ENCODE measurements at places on chromosomes 2 and 18.

GRCh38 chr2:197543206-197543605 is 27.3 kb downstream of the MOB4 start:
- H3K4me1 ChIP-seq, result no peaks in the 10 kb centered on the region
- no peaks in the 10 kb centered on the region for H3K27me3 ChIP-seq
- H3K36me3 ChIP-seq, result no peaks in the 10 kb centered on the region
- no peak for DNase-seq
- H3K27ac ChIP-seq, result no peak overlapping the region
- H3K4me3 ChIP-seq, result no peak overlapping the region

GRCh38 chr18:28494151-28494550 is 317.2 kb upstream of the CDH2 start:
- no peak overlapping the region for H3K27ac ChIP-seq
- H3K4me3 ChIP-seq, result no peak overlapping the region
- no peaks in the 10 kb centered on the region for H3K27me3 ChIP-seq
- DNase-seq, result peak; percentile 8
- no peaks in the 10 kb centered on the region for H3K36me3 ChIP-seq
- no peaks in the 10 kb centered on the region for H3K4me1 ChIP-seq

DNA sequence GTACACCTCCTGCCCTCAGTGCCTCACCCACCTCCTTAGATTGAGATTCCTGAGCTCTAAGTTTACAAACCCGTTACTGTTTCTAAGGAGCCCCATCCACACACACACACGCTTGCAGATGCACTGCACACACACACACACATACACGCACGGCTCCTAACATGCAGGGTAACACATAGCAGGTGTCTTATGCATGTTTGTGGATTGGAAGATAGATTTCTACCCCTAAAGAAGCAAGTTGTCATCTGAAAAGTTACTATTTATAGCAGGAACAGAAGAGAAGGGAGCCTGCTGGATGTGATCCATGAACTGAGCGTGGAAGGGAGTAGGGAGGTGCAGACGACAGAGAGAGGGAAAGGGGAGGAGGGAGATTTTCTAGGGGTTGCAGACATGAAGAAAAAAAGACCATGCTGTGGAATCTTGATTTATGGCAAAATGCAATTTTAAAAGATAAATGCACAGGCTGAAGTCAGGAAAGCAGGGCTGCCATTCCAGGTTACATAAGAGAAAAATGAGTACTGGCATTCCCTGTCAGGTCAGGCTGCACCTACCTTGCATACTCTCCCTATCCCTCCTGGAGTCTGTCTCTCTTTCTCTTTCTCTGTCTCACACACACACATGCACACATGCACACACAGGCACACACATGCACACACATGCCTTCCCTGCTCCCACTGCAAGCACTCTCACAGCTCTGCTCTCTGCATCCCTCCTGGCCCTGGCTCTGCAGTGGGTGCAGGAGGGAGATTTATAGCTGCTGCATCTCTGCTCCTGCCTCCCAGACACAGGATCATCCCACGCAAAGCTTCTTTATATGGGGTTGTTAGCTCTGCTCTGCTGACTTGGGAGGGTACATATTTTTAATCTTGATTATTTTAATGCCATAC is 192.6 kb upstream of the MYT1L start:
- DNase-seq, result no peak
- no peak overlapping the region for H3K27ac ChIP-seq
- H3K27me3 ChIP-seq, result no peaks in the 10 kb centered on the region
- H3K4me3 ChIP-seq, result no peak overlapping the region

GRCh38 chr18:75592527-75592926 is 165.0 kb upstream of the SMIM21 start:
- no peaks in the 10 kb centered on the region for H3K36me3 ChIP-seq
- H3K4me3 ChIP-seq, result no peak overlapping the region
- no peaks in the 10 kb centered on the region for H3K4me1 ChIP-seq
- H3K27ac ChIP-seq, result no peak overlapping the region
- DNase-seq, result no peak

GRCh38 chr2:192161656-192162290 is 33.0 kb downstream of the TMEFF2 start:
- H3K4me3 ChIP-seq, result no peak overlapping the region
- peaks cover 4% of the 10 kb centered on the region for H3K4me1 ChIP-seq
- no peaks in the 10 kb centered on the region for H3K27me3 ChIP-seq
- no peak for DNase-seq
- H3K27ac ChIP-seq, result no peak overlapping the region

- H3K4me3 ChIP-seq, result no peak overlapping the region
- H3K4me1 ChIP-seq, result no peaks in the 10 kb centered on the region
- DNase-seq, result no peak
- no peaks in the 10 kb centered on the region for H3K27me3 ChIP-seq
Measured at GRCh38 chr2:219766658-219767057, 139.2 kb downstream of the SLC4A3 start.

DNA sequence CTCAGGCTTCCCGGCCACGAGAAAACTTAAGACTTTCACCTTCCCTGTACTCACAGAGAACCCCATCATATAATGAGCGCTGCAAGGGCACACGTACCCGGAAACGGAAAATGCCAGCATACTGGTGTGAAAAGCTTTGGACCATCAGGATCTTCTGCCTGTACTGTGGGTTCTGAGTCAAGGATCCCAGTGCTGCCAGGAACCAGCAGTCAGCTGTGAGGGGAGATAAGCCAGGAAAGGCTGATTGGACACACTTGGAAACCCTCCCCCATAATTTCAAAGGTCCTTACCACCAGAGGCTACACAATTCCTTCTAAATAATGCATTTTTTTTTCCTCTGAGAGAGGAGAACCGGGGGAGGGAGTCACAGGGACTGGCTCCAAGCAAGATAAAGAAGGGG is 31.4 kb downstream of the CAPN13 start:
- DNase-seq, result no peak
- 0 out of 2 replicates have a peak, but pooled peaks cover 7% of the 10 kb centered on the region for H3K4me1 ChIP-seq
- H3K36me3 ChIP-seq, result no peaks in the 10 kb centered on the region
- no peak overlapping the region for H3K27ac ChIP-seq
- no peak overlapping the region for H3K4me3 ChIP-seq

GRCh38 chr2:197599285-197599965 is 76.0 kb downstream of the RFTN2 start:
- H3K4me1 ChIP-seq, result no peaks in the 10 kb centered on the region
- H3K27ac ChIP-seq, result no peak overlapping the region
- H3K4me3 ChIP-seq, result no peak overlapping the region
- peak; percentile 38 for DNase-seq
- H3K27me3 ChIP-seq, result no peaks in the 10 kb centered on the region
- H3K36me3 ChIP-seq, result no peaks in the 10 kb centered on the region

DNA sequence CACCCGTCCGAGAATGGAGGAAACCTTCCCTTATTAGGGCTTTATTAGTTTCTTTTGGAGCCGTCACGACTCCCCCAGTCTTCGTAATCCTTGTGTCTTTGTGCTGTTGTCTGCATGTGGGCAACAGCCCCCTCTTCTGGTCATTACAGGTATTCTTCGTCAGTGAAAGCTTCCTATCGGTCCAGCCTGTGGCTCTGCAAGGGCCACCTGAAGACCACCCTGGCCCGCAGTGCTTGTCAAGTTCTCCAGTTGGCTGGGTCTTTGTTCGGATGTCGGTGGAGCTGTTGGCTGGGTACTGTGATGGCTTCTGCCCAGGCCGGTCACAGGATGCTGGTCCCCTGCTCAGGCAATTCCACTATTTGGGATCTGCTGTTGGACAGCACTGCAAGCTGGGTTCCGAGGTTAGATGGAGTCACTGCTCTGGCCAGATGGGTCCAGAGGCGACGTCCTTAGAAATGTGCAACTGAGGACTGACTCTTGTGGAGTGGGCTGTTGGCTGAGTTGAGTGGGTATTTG is 19.2 kb downstream of the E2F6 start:
- no peaks in the 10 kb centered on the region for H3K27me3 ChIP-seq
- H3K4me3 ChIP-seq, result no peak overlapping the region
- no peaks in the 10 kb centered on the region for H3K4me1 ChIP-seq
- H3K27ac ChIP-seq, result no peak overlapping the region

DNA sequence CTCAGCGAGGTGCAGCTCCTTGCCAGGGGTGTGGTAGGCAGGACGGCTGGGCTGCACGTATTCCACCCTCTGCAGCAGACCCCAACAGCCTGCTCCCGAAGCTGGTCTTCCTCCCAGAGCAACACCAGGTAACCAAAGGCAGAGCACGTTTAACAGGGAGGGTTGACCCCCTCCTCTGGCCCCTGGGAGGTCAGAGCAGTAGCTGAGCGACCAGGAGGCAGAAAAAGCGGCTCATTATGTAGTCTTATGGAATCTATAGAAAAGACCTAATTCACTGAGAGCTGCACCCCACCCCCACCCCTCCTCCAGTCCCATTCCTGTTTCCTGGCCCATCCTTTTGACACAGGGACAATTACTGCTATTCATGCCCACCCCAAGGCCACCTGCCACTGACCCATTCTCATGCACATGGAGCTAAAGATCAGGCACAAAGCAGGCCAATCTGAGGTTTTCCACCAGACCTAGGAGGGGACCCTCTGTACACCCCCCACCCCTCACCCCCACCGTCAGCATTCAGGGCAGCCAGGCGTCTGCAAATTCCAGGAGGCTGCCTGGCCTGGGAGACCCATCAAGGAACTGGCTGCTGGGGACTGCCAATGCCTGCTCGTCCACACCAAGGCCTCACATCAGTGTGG is 60.9 kb upstream of the FZD7 start:
- no peak overlapping the region for H3K4me3 ChIP-seq
- H3K27me3 ChIP-seq, result no peaks in the 10 kb centered on the region
- peaks cover 32% of the 10 kb centered on the region for H3K4me1 ChIP-seq
- no peak for DNase-seq
- H3K36me3 ChIP-seq, result no peaks in the 10 kb centered on the region
- H3K27ac ChIP-seq, result no peak overlapping the region

DNA sequence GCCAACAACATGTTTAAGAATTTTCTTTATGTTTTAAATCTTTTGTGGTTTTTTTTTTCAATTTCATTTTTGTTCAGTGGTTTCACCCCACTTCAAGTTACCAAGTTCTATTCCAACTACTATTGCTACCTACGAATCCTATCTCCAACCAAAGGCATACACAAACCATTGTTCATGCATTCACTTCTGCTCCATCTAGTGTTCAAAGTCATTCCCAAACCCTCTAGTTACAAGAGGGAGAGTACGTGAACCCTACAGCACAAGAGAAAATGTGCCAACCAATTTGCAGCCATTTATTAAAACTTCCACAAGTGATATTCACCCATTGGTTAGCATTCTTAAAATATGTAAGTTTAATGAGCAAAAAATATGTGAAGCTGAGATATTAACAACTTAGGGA is 295.1 kb upstream of the KYNU start:
- H3K4me1 ChIP-seq, result 0 out of 2 replicates have a peak, but pooled peaks cover 5% of the 10 kb centered on the region
- no peaks in the 10 kb centered on the region for H3K27me3 ChIP-seq
- H3K27ac ChIP-seq, result no peak overlapping the region
- DNase-seq, result no peak

DNA sequence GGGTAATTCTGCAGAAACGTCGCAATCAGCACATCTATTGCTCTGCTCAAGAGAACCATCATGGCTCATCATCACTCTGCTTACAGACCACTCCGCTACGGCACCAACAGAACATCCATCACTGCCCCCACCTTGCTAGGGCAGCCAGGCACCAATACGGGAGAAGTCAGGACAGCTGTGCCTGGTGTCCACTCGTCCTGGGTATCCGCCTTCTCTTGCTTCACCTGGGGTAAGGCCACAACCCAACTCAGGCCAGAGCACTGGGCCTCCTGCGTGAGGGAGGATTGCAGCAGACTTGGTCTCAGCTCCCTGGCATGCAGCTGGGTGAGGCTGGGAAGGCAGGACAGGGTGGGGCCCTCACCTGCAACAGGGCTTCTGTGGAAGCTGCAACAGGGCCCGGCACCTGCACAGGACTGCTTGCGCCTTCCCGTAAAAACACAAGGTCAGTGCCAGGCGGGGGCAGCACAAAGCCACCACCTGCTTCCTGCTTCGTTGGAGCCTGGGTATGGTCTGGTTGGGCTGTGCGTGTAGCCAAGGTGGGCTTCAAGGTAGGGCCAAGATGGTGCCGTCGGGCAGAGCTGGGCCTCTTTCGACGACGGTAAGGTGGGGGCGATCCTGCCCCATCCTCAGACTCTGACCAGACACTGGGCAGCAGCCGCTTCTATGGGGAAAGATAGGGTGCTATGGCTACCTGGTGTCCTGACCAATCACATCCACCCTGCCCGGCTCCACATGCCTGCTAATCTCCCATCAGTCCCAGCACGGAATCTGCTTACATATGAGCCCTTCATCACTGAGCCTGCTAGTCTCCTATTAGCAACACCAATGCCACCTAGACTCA is 7.1 kb upstream of the CFAP53 start:
- H3K27ac ChIP-seq, result no peak overlapping the region
- DNase-seq, result no peak

- H3K4me1 ChIP-seq, result no peaks in the 10 kb centered on the region
- no peaks in the 10 kb centered on the region for H3K36me3 ChIP-seq
- DNase-seq, result no peak
- H3K27ac ChIP-seq, result no peak overlapping the region
- no peaks in the 10 kb centered on the region for H3K27me3 ChIP-seq
Measured at GRCh38 chr2:231239751-231240150, 41.3 kb downstream of the ARMC9 start.

GRCh38 chr18:60322591-60322990 is 50.0 kb downstream of the MC4R start:
- no peaks in the 10 kb centered on the region for H3K27me3 ChIP-seq
- no peaks in the 10 kb centered on the region for H3K36me3 ChIP-seq
- no peak overlapping the region for H3K4me3 ChIP-seq
- DNase-seq, result no peak
- H3K27ac ChIP-seq, result no peak overlapping the region
- H3K4me1 ChIP-seq, result no peaks in the 10 kb centered on the region

DNA sequence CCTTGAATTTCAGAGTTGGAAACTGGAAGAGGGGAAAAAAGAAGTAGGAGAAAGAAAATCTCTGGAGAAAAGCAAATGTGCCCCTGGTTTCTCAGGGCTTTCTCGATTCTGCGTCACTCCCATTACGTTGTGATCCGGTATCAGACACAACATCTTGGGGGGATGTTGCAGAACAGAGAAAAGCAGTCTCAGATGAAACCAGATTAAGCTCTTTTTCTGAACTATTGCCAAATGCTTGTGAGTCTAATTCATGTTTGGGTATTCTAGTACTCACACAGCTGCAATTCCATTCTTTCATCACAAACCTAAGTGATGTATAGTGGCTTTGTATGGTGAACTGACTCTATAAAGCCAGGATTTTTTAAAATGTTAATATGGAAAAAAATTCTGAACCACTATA is 233.2 kb downstream of the TCF4 start:
- H3K27me3 ChIP-seq, result no peaks in the 10 kb centered on the region
- no peak overlapping the region for H3K4me3 ChIP-seq
- H3K27ac ChIP-seq, result no peak overlapping the region
- H3K36me3 ChIP-seq, result no peaks in the 10 kb centered on the region
- no peaks in the 10 kb centered on the region for H3K4me1 ChIP-seq

- DNase-seq, result no peak
- H3K4me1 ChIP-seq, result no peaks in the 10 kb centered on the region
- H3K4me3 ChIP-seq, result no peak overlapping the region
- H3K27ac ChIP-seq, result no peak overlapping the region
Measured at GRCh38 chr2:232556426-232556825, 5.9 kb downstream of the EIF4E2 start.

- no peaks in the 10 kb centered on the region for H3K4me1 ChIP-seq
- H3K27ac ChIP-seq, result no peak overlapping the region
- no peaks in the 10 kb centered on the region for H3K27me3 ChIP-seq
- no peaks in the 10 kb centered on the region for H3K36me3 ChIP-seq
- DNase-seq, result no peak
Measured at GRCh38 chr2:95073856-95074662, 47.5 kb downstream of the MRPS5 start.
